Foreskin fibroblast (primary cell): ENCODE measurements at places on chromosomes 1 and 21.
A peak's percentile ranks its signal among the peaks of the same experiment; 100 is the strongest.

DNA sequence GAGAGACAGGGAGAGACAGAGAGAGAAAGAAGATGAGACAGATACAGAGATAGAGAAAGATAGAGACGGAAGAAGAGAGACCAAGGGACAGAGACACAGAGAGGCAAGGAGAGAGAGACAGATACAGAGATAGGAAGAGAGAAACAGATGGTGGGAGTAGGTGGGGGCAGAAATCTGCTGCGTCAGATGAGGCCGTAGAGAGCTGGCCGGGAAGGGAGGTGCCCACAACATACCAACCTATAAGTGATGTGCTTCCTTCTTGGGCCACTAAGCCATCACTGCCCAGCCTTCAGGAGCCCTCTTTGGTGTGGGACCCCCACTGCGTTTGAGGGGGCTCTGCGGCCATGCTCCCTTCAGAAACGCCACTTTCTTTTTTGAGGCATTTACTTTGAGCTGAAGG is 307.6 kb upstream of the VAMP3 start:
- DNase-seq, result no peak

DNA sequence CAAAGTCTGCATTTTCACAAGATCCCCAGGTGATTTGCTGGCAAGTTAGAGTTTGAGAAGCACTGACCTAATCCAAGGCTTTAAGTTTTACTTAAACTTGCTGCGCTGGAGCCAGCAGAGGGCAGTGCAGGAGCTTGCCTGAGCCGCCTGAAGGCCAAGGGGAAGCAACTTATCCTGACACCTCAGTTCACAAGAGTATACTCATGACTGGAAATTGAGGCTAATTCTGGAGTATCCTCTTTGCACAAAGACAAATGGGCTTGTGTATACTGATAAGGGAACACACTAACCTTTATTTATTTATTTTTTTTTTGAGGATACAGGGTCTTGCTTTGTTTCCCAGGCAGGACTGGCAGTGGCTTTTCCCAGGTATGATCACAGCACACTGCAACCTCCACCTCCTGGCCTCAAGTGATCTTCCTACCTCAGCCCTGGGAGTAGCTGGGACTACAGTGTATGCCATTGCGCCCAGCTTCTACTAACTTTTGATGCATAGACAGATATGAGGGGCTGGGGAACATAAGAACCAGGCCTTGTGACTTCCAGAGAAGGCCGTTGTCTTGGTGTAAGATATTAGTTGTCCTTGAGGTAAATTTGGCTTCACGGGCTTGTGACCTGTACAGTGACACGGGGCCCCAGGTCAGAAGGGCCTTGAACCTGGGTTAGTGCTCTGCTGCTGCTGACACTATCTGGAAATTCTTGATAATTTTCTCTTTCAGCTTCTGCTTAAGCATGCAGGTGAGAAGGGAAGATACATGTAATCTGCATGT is 29.0 kb upstream of the SLAMF1 start:
- peak; percentile 46 for DNase-seq

DNA sequence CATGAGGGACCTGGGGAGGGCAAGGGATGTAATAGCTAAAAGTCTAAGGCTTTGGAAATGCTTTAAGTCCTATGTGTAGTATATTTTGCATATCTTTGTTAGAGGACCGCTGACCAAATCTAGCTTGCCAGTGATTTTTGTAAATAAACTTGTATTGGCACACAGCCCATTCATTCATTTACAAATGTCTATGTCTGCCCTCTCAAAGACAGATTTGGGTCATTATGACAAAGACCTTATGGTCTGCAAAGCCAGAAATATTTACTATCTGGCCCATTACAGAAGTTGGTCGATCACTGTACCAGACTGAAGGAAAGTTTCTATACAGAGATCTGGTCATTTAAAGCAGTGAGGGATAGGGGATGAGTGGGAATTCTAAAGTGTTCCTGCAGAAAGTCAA is 120.1 kb upstream of the RAVER2 start:
- no peak for DNase-seq

DNA sequence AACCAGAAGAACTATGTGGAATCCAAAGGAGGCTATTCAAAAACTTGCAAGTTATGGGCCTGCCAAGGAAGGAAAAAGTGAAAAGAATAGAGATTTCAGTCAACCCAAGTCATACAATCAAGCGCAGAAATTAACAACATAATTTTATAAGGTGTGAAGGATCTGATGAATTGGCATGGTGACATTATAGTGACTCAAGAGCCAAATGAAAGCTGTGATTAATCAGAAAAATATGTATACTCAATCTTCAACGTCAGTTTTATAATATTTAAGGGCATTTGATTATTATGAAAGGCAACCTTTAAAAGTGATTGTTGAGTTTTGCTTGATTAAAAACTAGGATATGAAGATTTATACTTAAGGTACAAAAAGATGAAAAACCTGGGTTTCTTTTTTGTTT is 37.8 kb upstream of the THEM4 start:
- DNase-seq, result peak; percentile 27
